NCI-H460 (cell line): ENCODE measurements at places on chromosomes 5 and 9.

- DNase-seq: no peak
Measured at GRCh38 chr5:1431896-1432295, 13.3 kb downstream of the SLC6A3 start.

- DNase-seq: no peak
Measured at GRCh38 chr5:26869781-26870180, 168.6 kb downstream of the CDH9 start.

DNA sequence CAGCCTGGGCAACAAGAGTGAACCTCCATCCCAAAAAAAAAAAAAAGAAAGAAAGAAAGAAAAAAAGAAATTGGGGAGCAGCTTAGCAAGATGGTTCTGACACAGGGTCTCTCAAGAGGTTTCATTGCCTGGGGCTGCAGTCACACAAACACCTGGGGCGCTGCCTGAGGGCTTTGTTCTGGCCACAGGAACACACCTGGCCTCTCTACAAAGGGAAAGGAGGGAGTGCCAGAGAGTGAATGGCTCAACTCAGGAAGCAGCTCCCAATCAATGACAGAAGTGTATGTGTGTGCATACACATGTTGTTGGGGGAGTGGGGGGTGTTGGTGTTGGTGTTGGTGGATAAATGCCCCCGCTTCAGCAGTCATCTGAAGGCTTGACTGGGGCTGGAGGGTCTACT lies 32.4 kb upstream of the CTNNA1 start:
- DNase-seq: no peak

DNA sequence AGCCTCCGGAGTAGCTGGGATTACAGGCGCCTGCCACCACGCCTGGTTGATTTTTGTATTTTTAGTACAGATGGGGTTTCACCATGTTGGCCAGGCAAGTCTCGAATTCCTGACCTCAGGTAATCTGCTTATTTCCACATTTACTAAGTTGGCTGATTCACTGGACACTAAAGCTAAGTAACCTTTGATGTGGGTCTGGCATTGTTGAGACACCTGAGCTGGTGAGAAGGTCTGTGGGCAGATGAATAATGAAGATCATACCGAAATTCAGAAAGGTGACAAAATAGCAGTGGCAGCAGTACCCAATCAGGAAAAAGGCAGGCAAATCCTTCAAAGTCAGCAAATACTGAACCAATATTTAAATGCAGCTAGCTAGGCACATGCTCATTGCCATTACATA lies 210.6 kb upstream of the ZNF608 start:
- no peak for DNase-seq

GRCh38 chr5:155343468-155343867 lies 329.9 kb downstream of the KIF4B start:
- DNase-seq: no peak

- DNase-seq: no peak
Measured at GRCh38 chr9:16103620-16104397, 551.0 kb downstream of the CCDC171 start.

DNA sequence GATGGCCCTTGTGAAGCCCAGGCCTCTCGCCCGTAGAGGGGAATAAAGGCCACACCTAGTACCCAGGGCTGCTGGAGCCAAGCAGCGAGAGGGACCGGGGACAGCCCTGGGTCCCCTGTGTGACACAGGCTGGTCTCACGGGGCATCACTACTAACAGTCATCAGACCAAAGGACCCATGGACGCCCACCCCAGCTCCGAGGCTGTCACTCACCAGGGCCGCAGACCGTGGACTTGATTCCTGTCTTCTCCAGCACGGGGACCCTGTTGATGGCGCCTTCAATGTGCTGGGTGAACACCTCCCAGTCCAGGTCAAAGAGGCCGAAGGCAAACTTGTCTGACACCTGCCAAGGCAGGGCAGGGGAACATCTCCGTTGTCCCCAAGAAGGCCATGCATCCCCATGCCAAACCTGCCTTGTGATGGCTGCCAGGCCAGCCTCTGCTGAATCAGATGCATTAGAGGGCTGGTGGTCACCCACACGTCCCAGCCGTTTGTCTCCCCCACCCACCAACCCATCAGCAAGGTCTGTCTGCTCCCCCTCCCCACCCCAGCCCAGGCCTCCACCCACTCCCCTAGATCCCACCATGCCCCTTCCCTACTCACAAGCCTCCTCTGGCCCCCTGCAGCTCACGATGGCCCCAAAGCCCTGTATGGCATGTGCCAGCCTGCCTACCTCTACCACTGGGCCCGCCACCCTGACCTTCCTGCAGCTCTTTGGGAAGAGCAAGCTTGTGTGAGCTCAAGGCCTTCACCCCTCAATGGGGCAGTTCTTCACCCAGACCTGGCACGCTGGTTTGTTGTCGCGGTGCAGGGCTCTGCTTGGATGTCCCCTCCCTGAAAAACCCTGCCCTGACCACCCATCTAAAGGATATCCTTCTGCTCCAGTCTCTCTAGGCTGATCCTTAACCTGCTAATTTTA lies 20.8 kb downstream of the SARDH start:
- DNase-seq: no peak
